ENCODE measurements at places on chromosomes 1 and 21.
A peak's percentile ranks its signal among the peaks of the same experiment; 100 is the strongest.

DNA sequence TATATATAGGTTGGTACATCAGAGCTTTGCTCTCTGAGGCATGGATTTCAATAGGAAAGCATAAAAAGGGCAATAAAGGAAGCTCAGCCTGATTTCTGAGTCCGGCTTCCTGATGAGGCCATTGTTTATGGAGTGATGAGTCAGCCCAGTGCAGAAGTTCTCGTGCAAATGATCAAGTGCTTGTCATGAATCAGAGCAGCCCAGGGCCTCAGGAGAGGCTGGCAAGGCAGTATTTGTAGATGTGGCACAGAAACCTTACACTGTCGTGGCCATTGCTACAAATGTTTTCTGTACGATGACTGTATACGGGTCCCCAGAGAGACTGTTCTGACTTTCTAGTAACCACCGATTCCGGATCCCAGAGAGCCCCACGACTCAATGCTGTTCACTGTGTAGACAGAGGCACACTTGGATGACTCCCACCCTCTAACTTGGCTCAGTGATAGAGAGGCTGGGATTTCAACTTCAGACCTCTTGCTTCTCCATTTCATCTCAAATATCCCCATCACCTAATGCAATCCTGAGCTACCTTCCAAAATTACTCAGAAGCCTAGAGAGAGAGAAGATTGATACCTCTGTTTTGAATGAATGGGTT, 26.8 kb downstream of the UMODL1 start:
- H3K27ac ChIP-seq = peak overlapping the region; percentile 78
- no peaks in the 10 kb centered on the region for H3K36me3 ChIP-seq
- no peaks in the 10 kb centered on the region for H3K27me3 ChIP-seq
- DNase-seq = peak; percentile 71

GRCh38 chr1:172673761-172674160, 14.9 kb downstream of the FASLG start:
- H3K36me3 ChIP-seq = no peaks in the 10 kb centered on the region
- H3K4me3 ChIP-seq = no peak overlapping the region
- no peaks in the 10 kb centered on the region for H3K27me3 ChIP-seq
- H3K27ac ChIP-seq = no peak overlapping the region

DNA sequence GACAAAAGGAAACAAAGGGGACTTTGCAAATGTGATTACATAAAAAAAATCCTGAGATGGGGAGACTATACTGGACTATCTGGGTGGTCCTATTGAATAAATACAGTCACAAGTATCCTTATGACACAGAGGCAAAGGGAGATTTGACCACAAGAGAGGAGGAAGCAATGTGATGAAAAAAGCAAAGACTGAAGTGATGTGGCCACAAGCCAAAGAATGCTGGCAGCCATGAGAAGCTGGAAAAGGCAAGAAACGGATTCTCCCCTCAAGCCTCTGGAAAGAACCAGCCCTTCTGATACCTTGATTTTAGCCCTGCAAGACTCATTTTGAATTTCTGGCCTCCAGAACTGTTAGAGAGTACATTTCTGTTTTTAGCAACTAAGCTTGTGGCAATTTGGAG, 36.4 kb downstream of the OLFML2B start:
- no peak overlapping the region for H3K4me3 ChIP-seq
- H3K4me1 ChIP-seq = no peaks in the 10 kb centered on the region
- H3K27ac ChIP-seq = no peak overlapping the region
- no peaks in the 10 kb centered on the region for H3K27me3 ChIP-seq

DNA sequence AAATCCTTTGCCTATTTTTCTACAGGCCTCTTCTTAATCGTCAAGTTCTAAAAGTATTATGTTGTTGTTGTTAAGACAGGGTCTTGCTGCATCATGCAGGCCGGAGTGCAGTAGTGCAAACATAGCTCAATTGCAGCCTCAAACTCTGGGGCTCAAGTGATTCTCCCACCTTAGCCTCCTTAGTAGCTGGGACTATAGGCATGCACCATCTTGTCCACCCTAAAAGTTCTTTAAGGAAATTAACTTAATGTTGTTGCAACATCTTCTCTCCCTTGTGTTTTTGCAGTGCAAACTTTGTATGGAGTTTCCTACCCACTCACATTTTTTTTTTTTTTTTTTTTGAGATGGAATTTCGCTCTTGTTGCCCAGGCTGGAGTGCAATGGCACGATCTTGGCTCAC, 4.1 kb upstream of the VHLL start:
- H3K36me3 ChIP-seq = peaks cover 3% of the 10 kb centered on the region
- no peak overlapping the region for H3K27ac ChIP-seq
- no peaks in the 10 kb centered on the region for H3K4me1 ChIP-seq
- DNase-seq = no peak
- H3K27me3 ChIP-seq = no peaks in the 10 kb centered on the region

DNA sequence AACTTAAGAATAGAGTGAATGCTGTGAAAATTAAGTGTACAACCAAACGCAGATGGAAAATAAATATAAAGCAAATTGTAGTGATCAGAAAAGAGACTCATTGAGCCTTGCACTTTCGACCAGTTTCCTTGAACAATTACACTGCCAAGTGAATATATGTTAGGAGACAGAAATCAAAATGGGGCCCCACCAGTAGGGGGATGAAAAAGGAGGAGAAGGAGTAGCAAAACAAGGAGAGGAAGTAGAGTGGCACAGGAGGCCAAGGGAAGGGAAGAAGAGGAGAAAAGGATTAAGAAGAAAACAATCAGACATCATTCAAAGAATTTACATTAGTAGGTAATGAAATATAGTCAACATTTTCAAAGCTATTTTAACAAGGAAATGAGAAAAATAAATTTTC, 1770.6 kb downstream of the PLA2G4A start:
- no peak overlapping the region for H3K27ac ChIP-seq
- no peaks in the 10 kb centered on the region for H3K4me1 ChIP-seq
- no peak for DNase-seq
- H3K4me3 ChIP-seq = no peak overlapping the region
- H3K27me3 ChIP-seq = no peaks in the 10 kb centered on the region

- no peak overlapping the region for H3K4me3 ChIP-seq
- peaks cover 4% of the 10 kb centered on the region for H3K4me1 ChIP-seq
- no peaks in the 10 kb centered on the region for H3K36me3 ChIP-seq
- no peak for DNase-seq
- peaks cover 12% of the 10 kb centered on the region for H3K27me3 ChIP-seq
These were observed 8.2 kb downstream of the SIM2 start for GRCh38 chr21:36706951-36707762.

GRCh38 chr21:32353002-32353711, 39.7 kb downstream of the URB1 start:
- H3K27ac ChIP-seq = no peak overlapping the region
- H3K27me3 ChIP-seq = no peaks in the 10 kb centered on the region
- H3K4me1 ChIP-seq = no peaks in the 10 kb centered on the region
- H3K4me3 ChIP-seq = no peak overlapping the region
- H3K36me3 ChIP-seq = peaks cover 13% of the 10 kb centered on the region

DNA sequence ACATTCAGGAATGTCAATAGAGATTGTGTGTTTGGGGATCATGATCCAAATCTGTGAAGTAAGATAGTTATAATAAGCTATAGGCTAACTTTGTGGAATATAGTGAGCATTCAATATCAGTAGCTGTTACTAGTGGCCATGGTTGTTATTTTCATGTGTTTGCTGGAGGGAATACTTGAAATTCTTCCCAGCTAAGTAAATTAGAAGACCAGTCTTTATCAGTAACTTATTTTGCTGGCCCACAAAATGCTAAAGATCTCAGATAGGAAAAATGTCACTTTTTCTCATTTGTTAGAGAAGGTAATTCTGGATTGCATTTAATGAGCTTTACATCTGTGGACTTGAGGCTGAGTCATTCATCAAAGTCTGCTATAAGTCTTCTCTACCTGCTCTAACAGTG, 156.1 kb upstream of the LRRC7 start:
- H3K27me3 ChIP-seq = no peaks in the 10 kb centered on the region
- H3K4me3 ChIP-seq = no peak overlapping the region
- H3K27ac ChIP-seq = no peak overlapping the region

GRCh38 chr1:21256776-21257175, 33.5 kb downstream of the ECE1 start:
- H3K27me3 ChIP-seq = no peaks in the 10 kb centered on the region
- no peak overlapping the region for H3K4me3 ChIP-seq
- peak overlapping the region; percentile 64 for H3K27ac ChIP-seq
- DNase-seq = no peak

- no peak overlapping the region for H3K27ac ChIP-seq
- peaks cover 13% of the 10 kb centered on the region for H3K27me3 ChIP-seq
These were observed 12.9 kb upstream of the RNU1-4 start for GRCh38 chr1:16727190-16728111.

DNA sequence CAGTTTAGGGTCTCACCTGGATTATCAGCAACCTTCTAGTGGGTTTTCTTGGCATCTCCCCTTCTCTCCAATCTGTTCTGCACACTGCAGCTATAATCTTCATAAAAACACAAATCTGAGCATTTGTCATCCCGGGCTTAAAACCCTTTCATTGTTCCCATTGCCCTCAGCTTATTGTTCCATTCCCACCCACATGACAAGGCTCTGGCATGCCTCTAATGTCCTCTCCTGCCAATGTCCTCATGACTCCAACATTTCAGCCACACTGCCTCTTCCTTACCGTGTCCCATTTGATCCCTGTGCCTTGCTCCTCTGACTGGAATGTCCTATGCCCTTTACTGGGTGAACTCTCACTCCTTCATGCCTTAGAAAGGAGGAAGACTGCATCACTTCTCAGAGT, 7.5 kb upstream of the DPH2 start:
- no peak overlapping the region for H3K27ac ChIP-seq
- no peaks in the 10 kb centered on the region for H3K4me1 ChIP-seq
- H3K36me3 ChIP-seq = no peaks in the 10 kb centered on the region
- H3K4me3 ChIP-seq = no peak overlapping the region
- H3K27me3 ChIP-seq = no peaks in the 10 kb centered on the region

DNA sequence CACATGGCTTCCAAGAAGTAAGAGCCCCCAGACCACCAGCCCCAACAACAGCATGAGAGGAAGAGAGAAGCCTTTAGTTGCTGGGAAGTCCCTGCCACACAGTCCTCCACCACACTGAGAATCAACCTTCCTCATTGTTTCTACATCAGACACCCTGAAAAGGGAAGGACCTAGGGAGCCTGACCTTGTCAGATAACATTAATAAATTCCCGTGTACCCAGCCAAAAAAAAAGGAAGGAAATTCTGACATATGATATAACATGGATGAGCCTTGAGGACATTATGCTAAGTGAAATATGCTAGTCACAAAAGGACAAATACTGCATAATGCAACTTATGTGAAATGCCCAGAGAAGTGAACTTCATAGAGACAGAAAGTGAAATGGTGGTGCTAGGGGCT, 65.6 kb upstream of the ARHGAP29 start:
- no peak for DNase-seq
- H3K4me1 ChIP-seq = peaks cover 4% of the 10 kb centered on the region
- H3K36me3 ChIP-seq = no peaks in the 10 kb centered on the region
- H3K27me3 ChIP-seq = no peaks in the 10 kb centered on the region
- H3K27ac ChIP-seq = no peak overlapping the region

DNA sequence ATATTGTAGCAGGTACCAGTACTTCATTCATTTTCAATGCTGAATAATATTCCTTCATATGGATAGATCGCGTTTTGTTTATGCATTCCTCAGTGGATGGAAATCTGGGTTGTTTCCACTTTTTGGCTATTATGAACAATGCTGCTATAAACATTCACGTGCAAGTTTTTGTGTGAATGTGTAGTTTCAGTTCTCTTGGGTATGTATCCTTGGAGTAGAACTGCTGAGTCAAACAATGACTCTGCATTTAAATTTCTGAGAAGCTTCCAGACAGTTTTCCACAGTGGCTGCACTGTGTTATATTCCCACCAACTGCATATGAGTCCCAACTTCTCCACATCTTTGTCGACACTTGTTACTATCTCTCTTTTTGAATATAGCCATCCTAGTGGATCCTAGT, 138.0 kb upstream of the KLHDC7A start:
- H3K27me3 ChIP-seq = peaks cover 21% of the 10 kb centered on the region
- no peaks in the 10 kb centered on the region for H3K4me1 ChIP-seq
- H3K4me3 ChIP-seq = no peak overlapping the region
- DNase-seq = no peak
- H3K36me3 ChIP-seq = no peaks in the 10 kb centered on the region
- H3K27ac ChIP-seq = no peak overlapping the region

DNA sequence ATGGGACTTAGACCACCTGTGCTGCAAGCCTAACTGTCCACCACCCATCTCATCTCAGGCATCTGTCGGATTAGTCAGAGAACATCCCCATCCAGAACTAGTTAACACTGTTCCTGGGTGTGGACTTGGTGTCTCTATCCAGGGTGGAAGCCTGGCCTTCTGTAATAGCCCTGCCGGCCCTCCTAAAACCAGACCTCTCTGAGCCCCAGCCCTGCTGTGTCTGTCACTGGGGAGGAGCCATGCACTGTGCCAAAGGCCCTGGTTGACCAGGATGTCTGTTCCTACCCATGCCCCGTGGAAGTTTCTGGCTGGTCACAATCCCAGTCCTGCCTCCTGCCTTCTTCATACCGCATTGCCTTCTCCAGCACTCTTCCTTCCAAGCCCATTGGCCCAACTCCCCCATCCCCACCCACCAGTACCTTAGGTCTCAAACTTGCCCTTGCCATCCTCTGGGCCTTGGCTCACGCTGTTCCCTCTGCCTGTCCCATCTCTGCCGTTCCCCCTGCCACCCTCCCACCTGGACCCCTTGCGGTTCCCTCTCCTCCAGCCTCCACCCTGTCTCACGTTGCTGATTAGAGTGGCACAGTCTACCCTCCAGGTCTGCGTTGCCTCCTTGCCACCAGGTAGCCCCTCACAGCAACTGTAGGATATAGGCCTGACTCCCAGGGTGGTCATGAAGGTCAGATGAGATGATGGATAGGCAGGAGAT, 105.6 kb downstream of the EPHB2 start:
- no peak overlapping the region for H3K4me3 ChIP-seq
- no peaks in the 10 kb centered on the region for H3K36me3 ChIP-seq
- peaks cover 3% of the 10 kb centered on the region for H3K4me1 ChIP-seq

DNA sequence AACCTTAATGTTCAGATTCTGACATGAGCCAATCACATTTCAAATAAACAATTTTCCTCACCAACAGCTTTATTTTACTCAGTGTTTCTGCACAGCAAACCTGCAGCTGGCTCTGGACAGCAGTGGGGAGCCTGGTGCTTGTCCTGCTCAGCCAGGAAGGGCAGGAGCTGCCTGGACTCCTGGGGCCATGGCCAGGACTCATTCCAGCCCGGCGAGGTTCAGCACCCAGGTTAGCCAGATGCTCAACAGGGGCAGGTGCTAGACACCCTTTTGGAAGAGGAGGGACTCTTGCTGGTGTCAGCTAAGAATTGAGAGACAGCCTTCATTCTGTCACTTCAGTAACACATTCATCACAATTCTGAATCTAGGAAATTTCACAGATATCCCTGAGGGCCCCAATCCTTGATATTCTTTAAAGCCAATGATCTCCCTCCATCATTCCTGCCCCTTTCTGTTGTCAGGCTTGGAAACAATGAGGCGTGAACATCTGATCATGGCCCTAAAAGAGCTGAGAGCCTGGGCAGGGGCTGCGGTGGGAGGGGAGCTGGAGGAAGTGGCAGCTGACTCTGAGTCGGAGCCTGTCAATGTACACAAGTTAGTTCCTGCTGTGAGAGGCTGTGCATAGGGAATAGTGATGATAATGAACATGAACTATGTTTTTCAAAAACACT, 251.3 kb downstream of the SDCCAG8 start:
- no peaks in the 10 kb centered on the region for H3K27me3 ChIP-seq
- no peak for DNase-seq
- H3K4me1 ChIP-seq = no peaks in the 10 kb centered on the region
- H3K36me3 ChIP-seq = no peaks in the 10 kb centered on the region
- no peak overlapping the region for H3K27ac ChIP-seq
- no peak overlapping the region for H3K4me3 ChIP-seq

- no peaks in the 10 kb centered on the region for H3K4me1 ChIP-seq
- no peak overlapping the region for H3K4me3 ChIP-seq
- no peak overlapping the region for H3K27ac ChIP-seq
- no peaks in the 10 kb centered on the region for H3K27me3 ChIP-seq
- H3K36me3 ChIP-seq = no peaks in the 10 kb centered on the region
- DNase-seq = no peak
These were observed 371.9 kb upstream of the SPAG17 start for GRCh38 chr1:118556936-118557335.
